D341Med (cell line): ENCODE measurements at places on chromosomes 5 and 9.

DNA sequence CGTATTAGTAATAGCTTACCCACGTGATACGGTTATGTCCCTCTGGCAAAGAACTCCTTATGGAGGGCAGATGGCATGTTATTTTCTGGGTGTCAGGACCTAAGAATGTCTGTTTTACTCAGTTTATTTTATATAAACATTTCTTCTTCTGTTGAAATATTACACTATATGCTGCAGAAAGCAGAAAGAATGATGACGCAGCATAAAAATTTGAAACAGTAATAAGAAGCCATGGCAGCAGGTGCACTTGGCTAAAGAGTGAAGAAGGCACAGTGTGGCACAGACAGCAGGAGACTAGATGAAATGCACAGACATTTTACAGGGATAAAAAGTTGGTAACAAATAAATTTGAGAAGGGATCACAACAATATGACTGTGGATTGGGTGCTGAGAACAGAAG lies 46.3 kb upstream of the CDH10 start:
- DNase-seq: no peak

DNA sequence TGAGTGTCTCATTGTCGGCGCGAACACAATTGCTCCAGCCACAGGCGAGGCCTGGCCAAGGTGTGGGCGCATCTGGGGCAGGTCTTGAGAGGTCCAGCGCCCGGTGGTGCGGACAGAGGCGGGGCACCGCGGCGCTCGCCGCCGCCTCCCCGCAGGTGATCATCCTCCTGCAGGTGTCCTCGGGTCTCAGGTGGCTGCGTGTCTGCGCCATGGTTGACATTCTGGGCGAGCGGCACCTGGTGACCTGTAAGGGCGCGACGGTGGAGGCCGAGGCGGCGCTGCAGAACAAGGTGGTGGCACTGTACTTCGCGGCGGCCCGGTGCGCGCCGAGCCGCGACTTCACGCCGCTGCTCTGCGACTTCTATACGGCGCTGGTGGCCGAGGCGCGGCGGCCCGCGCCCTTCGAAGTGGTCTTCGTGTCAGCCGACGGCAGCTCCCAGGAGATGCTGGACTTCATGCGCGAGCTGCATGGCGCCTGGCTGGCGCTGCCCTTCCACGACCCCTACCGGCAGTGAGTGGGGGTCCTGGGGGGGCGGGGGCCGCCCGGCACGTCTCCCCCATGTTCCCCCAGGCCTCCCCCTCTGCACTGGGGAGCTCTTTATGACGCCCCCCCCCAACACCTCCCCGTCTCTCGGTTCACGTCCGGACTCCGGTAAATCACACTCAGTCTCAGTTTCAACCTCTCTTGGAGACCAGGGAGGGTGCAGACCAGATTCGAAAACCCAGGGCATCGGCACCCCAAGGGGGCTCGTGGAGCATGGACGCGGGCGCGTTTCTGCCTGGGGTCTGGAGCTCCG lies 446 bp downstream of the NXNL2 start:
- DNase-seq: peak; percentile 52

GRCh38 chr9:102049586-102050246 lies 311.3 kb upstream of the GRIN3A start:
- DNase-seq: no peak

GRCh38 chr9:89537166-89537565 lies 39.3 kb upstream of the SEMA4D start:
- no peak for DNase-seq

DNA sequence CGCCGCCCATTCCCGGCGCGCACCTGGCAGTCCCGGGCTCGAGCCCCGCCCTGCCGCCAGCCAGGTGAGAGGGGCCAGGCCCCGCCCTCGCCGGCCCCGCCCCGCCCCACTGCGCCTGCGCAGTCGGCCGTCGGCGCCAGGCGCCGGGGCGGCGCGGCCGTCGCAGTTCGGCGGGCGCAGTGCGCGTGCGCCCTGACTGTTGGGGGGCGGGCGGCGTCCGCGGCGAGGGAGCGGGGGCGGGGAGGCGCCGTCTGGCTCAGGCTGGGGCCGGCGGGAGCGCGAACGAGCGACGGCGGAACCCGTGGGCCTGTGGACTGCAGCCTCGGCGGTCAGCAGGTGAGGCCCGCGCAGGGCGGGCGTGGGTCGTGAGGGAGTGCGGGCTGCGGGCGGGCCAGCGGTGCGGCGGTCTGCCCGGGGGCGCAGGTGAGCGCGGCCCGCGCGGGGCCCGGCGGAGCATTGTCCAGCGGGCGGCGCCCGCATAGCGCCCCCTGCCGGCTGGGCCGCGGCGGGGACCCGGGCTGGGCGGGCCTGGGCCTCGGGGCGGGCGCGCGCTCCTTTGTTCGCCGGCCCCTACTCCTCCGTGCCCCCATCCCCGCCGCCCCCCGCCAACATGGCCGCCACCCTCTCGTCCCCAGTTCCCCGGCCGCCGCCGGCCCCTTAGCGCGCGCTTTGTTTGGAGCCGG lies at the start of gene SPIN1:
Gene SPIN1, plus strand, starts transcription at position 242 of the 683 bp plus-strand sequence. CDS start 38,096 bp downstream, outside the sequence.
- DNase-seq: peak; percentile 99

DNA sequence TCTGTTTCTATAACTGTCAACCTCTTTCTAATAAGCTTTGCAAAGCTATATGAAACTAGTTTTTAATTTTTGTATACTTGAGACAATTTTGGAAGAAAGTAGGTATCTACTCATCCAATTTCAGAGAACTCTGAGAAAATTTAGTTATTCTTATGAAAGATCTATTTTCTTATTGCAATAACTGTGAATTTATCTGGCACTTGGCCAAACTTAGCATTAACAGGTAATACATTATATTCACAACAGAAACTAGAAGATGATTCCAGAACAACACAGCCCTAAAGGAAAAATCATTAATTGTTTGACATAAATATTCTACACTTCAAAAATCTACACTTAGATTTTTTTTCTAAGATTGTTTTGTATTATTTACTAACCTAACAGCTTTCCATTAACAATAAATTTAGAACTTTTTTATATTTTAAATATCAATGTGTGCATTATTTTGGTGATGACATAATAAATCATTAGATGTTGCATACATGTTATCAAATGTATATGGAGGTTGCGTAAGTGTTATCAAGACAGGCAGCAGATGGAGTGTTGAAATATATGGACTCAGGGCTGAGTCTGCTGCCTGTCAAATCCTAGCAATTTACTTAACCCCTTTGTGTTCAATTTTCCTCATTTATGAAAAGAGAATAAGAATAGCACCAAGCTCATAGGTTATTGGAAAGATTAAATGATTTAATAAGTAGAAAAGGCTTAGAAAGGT lies 141.8 kb downstream of the MUSK start:
- no peak for DNase-seq

GRCh38 chr5:35202319-35203111 lies 27.8 kb downstream of the PRLR start:
- no peak for DNase-seq
